ENCODE measurements at places on chromosomes 16 and 17.

GRCh38 chr17:4879601-4880000, 19.7 kb upstream of the C17orf107 start:
- H3K4me3 ChIP-seq: no peak overlapping the region
- H3K4me1 ChIP-seq: peaks cover 24% of the 10 kb centered on the region
- no peak overlapping the region for H3K27ac ChIP-seq
- H3K27me3 ChIP-seq: no peaks in the 10 kb centered on the region
- H3K36me3 ChIP-seq: peaks cover 34% of the 10 kb centered on the region
- no peak for DNase-seq

DNA sequence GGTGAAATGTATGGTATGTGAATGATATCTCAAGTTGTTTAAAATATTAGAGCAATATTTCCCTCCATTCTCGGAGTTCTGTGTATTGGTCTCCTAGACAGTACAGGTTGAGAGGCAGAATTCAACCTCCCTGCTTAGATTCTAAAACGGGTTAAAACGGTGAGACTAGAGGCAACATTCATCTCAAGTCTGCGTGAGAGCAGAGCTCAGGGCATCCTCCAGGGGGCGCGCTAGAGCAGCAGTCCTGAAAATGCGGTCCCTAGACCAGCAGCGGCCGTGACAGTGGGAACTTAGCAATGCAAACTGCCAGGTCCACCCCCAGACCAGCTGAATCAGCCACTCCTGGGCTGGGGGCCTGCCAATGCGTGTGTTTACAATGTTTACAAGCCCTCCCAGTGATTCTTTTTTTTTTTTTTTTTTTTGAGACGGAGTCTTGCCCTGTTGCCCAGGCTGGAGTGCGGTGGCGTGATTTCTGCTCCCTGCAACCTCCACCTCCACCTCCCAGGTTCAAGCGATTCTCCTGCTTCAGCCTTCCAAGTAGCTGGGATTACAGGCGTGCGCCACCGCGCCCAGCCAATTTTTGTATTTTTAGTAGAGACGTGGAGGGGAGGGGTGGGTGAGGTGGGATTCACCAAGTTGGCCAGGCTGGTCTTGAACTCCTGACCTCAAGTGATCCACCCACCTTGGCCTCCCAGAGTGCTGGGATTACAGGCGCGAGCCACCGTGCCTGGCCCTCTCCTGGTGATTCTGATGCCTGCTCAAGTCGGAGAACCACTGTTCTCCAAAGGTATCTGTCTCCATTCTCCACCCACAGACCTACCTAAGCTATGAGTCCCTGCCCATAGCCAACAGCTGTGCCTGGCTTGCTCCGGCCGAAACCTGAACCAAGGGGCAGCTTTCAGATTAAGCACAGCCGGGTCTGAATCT, 24.2 kb downstream of the KLHL36 start:
- H3K27me3 ChIP-seq: no peaks in the 10 kb centered on the region
- H3K4me1 ChIP-seq: no peaks in the 10 kb centered on the region
- H3K4me3 ChIP-seq: no peak overlapping the region
- H3K36me3 ChIP-seq: peaks cover 7% of the 10 kb centered on the region

- H3K27ac ChIP-seq: no peak overlapping the region
- H3K4me3 ChIP-seq: peak overlapping the region; percentile 60
- H3K4me1 ChIP-seq: peaks cover 25% of the 10 kb centered on the region
- no peak for DNase-seq
- no peaks in the 10 kb centered on the region for H3K36me3 ChIP-seq
These were observed 18.5 kb upstream of the NTN1 start for GRCh38 chr17:9002606-9003354.

DNA sequence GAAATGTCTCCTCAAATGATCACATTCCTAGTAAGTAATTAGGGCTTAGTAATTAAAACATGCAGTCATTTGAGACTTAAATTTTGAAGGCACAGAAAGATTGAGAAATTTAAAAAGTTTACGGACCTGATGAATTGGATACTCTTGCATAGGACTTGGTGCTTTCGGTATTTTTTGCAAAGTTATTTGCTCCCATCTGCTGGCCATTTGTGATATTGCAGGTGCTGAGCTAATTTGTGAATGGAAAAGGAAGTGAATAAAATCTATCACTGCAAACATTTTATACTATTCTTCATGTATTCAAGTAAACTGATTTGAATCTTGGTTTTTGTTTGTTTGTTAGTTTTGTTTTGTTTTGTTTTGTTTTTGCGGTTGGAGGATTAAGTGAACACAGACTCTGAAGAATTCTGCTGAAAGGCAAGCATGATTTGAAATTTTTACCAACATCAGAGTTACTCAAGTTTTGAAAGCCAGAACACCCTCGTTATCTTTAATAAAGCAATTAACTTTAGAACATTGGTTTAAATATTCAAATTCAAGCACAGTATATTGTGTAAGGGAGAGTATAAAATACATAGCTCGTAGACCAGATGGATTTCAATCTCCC, 689.5 kb upstream of the RBFOX1 start:
- H3K27ac ChIP-seq: no peak overlapping the region
- peaks cover 16% of the 10 kb centered on the region for H3K27me3 ChIP-seq
- H3K4me1 ChIP-seq: no peaks in the 10 kb centered on the region
- H3K4me3 ChIP-seq: no peak overlapping the region
- no peaks in the 10 kb centered on the region for H3K36me3 ChIP-seq

GRCh38 chr16:85197611-85198566, 85.6 kb upstream of the CIBAR2 start:
- no peak for DNase-seq
- peaks cover 50% of the 10 kb centered on the region for H3K4me1 ChIP-seq
- no peak overlapping the region for H3K27ac ChIP-seq
- no peaks in the 10 kb centered on the region for H3K36me3 ChIP-seq
- H3K27me3 ChIP-seq: no peaks in the 10 kb centered on the region
- H3K4me3 ChIP-seq: no peak overlapping the region

- DNase-seq: no peak
- no peaks in the 10 kb centered on the region for H3K27me3 ChIP-seq
- no peak overlapping the region for H3K27ac ChIP-seq
- H3K4me1 ChIP-seq: peaks cover 8% of the 10 kb centered on the region
These were observed 4.7 kb upstream of the DDX19A start for GRCh38 chr16:70342016-70342415.

DNA sequence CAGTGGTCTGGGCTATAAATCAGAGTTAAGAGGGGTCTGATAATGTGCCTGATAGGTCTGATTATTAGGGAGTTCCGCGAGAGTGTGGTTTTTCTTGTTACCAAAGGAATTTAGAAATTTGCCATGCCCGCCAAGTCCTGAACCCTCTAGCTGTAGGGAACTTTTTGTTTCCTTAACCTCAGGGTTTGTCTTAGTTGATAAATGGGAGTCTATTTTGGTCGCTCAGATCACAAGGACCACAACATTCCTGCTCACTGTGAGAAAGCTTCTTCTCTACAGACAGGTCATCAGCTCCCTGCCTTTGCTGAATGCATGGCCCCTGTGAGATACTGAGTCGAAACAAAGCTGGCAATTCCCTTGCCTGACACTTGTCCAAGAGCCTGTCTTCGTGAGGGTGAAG, 497.8 kb downstream of the HS3ST4 start:
- no peak overlapping the region for H3K4me3 ChIP-seq
- DNase-seq: no peak
- H3K27ac ChIP-seq: no peak overlapping the region

- peaks cover 28% of the 10 kb centered on the region for H3K4me1 ChIP-seq
- H3K4me3 ChIP-seq: peak overlapping the region; percentile 55
- H3K36me3 ChIP-seq: peaks cover 20% of the 10 kb centered on the region
These were observed 1.4 kb upstream of the CEMP1 start for GRCh38 chr16:2532494-2533141.

DNA sequence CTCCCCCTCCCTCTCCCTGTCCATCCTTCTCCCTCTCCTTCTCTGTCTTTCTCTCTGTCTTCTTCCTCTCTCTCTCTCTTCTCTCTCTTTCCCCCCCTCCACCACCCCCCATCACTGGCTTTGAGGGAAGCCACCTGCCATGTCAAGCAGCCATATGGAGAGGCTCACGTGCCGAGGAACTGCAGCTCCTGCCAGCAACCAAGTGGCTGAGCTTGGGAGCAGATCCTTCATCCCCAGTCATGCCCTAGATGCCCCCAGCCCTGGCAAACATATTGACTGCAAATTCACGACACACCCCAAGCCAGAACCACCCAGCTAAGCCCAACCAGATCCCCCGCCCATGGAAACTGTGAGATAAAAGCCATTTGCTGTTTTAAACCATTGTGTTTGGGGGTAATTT, 40.9 kb upstream of the RBFOX3 start:
- H3K4me1 ChIP-seq: no peaks in the 10 kb centered on the region
- H3K4me3 ChIP-seq: no peak overlapping the region
- no peak overlapping the region for H3K27ac ChIP-seq
- peaks cover 34% of the 10 kb centered on the region for H3K27me3 ChIP-seq
- no peak for DNase-seq

DNA sequence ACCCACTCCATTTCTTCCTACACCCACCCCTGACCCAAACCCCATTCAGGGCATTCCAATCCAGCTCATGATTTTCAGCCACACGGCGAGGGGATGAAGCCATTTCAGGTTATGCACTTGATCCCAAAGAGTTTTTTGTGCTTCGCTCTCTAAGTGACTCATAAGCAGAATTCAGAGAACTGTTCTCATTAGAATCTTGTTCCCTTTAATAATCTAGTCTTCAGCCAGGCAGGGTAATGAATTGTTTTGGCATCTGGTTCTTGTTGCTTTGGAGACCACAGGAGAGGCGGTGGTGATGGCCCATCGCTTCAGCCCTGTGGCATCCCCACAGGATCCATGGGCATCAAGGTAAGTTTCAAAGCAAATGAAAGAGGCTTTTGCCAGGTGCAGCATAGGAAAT, 4.8 kb upstream of the KRT31 start:
- no peaks in the 10 kb centered on the region for H3K27me3 ChIP-seq
- H3K27ac ChIP-seq: peak overlapping the region; percentile 23
- no peak overlapping the region for H3K4me3 ChIP-seq
- DNase-seq: no peak
- H3K4me1 ChIP-seq: peaks cover 7% of the 10 kb centered on the region

DNA sequence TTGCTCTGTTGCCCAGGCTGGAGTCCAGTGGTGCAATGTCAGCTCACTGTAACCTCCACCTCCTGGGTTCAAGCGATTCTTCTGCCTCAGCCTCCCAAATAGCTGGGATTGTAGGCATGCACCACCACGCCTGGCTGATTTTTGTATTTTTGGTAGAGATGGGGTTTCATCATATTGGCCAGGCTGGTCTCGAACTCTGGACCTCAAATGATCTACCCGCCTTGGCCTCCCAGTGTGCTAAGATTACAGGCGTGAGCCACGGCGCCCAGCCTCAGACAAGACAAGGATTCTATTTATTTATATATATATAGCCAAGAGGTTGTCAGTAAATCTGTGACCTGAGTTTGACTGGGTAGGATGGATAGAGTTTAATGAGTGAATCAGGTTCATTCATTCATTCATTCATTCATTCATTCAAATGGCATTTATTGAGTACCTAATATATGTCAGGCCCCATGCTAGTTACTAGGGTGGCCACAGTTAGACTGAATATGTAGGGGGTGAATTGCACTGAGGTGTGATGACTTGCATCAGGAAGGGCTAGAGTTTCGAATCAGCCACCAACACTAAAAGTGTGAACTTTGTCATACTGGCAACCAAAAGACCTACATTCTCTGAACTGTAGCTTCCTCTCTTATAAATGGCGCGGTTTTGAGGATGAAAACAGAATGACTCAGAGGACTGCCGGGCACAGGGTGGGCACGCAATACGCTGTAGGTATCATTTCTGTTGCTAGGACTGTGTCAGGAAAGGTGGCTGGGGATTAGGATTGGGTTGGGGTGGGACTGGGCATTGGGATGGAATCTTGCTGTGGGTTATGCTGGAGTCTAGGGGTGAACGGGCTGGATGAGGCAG, 37.8 kb downstream of the ITGAE start:
- H3K4me3 ChIP-seq: no peak overlapping the region
- H3K27ac ChIP-seq: no peak overlapping the region
- no peaks in the 10 kb centered on the region for H3K36me3 ChIP-seq
- DNase-seq: no peak
- H3K27me3 ChIP-seq: no peaks in the 10 kb centered on the region

DNA sequence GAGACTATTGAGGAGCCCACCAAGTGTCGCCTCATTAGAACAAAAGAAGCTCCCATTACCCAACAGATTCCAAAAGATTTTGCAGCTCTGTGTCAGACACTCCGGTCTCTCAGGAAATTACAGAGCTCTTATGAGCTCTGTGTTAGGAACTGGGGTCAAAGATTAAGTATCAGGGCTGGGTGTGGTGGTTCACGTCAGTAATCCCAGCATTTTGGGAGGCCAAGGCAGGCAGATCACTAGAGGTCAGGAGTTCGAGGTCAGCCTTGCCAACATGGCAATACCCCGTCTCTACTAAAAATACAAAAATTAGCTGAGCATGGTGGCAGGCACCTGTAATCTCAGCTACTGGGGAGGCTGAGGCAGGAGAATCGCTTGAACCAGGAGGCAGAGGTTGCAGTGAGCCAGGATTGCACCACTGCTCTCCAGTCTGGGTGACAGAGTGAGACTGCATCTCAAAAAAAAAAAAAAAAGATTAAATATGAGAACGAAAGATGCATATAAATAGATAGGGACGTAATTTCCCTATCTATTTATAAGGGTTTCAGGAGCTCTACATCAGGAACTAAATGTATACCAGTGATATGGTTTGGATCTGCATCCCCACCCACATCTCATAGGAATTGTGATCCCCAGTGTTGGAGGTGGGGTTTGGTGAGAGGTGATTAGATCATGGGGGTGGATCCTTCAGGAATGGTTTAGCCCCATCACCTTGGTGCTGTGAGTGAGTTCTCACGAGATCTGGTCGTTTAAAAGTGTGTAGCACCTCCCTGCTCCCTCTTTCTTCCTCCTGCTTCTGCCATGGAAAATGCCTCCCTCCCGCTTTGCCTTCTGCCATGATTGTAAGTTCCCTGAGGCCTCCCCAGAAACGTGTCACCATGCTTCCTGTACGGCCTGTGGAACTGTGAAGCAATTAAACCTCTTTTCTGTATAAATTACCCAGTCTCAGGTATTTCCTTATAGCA, 111.4 kb downstream of the PRKCA start:
- H3K4me3 ChIP-seq: no peak overlapping the region
- no peaks in the 10 kb centered on the region for H3K36me3 ChIP-seq
- H3K27me3 ChIP-seq: no peaks in the 10 kb centered on the region
- H3K27ac ChIP-seq: no peak overlapping the region

DNA sequence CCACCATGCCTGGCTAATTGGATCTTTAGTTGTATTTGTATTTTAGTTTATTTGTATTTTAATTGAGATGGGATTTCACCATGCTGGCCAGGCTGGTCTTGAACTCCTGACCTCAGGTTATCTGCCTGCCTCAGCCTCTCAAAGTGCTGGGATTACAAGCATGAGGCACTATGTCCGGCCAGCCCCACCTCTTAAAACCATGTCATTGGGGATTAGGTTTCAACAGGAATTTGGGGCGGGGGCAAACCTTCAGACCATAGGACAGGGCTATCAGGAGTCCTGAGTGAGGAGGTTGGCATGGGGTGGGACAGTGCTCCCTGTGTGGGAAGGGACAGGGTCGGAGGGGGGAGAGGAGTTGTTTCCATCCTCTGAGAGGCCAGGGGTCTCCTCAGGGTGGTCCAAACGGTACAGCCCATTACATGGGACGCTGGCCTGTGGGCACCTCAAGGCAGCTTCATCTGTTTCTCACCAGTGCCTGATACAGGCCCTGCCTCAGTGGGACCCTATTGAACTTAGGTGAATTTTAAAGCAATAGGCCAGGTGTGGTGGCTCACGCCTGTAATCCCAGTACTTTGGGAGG, 21.6 kb downstream of the GAA start:
- peaks cover 4% of the 10 kb centered on the region for H3K4me1 ChIP-seq
- H3K36me3 ChIP-seq: peaks cover 18% of the 10 kb centered on the region
- peak; percentile 43 for DNase-seq
- H3K27ac ChIP-seq: no peak overlapping the region
- H3K4me3 ChIP-seq: no peak overlapping the region

GRCh38 chr16:57009643-57010170, 20.4 kb downstream of the NLRC5 start:
- no peaks in the 10 kb centered on the region for H3K27me3 ChIP-seq
- no peaks in the 10 kb centered on the region for H3K36me3 ChIP-seq
- no peak overlapping the region for H3K4me3 ChIP-seq
- DNase-seq: no peak
- no peak overlapping the region for H3K27ac ChIP-seq
